ENCODE measurements at places on chromosomes 2 and 18. TPM values are rescaled to one million over a fixed set of nuclear protein-coding genes. Genes with fewer than 3 reads are reported as not detected.

The MORN2 gene
- total RNA-seq, result 9.9 TPM

The WNT6 gene
- 1.9 TPM for total RNA-seq

The PLB1 gene
- total RNA-seq, result 2.4 TPM

The COLEC11 gene
- total RNA-seq, result 0.92 TPM

The KIF5C gene
- 2.3 TPM for total RNA-seq

The ZNF385B gene
- total RNA-seq, result 0.51 TPM

The TUBA4B gene
- not detected for total RNA-seq

The CENPA gene
- total RNA-seq, result 3.1 TPM

The ERBB4 gene
- 17.8 TPM for total RNA-seq

The CIB4 gene
- total RNA-seq, result not detected

The TDRD15 gene
- total RNA-seq, result not detected

The ANKRD29 gene
- total RNA-seq, result 9.2 TPM

The CPLX4 gene
- not detected for total RNA-seq

The CROCC2 gene
- total RNA-seq, result not detected

The ALPG gene
- not detected for total RNA-seq

The SIGLEC15 gene
- not detected for total RNA-seq

The TPO gene
- total RNA-seq, result 4.4 TPM

The DPYSL5 gene
- total RNA-seq, result 3.3 TPM

The CCDC85A gene
- total RNA-seq, result 7.5 TPM

The FAP gene
- 50.0 TPM for total RNA-seq

The DARS1 gene
- 88.5 TPM for total RNA-seq

The PPP3R1 gene
- 57.1 TPM for total RNA-seq

The CLEC4F gene
- total RNA-seq, result not detected

The PLGLB1 gene
- total RNA-seq, result 12.5 TPM

The HOXD4 gene
- 1.5 TPM for total RNA-seq

The UGT1A10 gene
- total RNA-seq, result not detected

The DNMT3A gene
- 83.9 TPM for total RNA-seq

The DOCK10 gene
- total RNA-seq, result 13.8 TPM

The TRIM43 gene
- total RNA-seq, result not detected

The CARF gene
- 13.7 TPM for total RNA-seq
